ENCODE measurements at places on chromosomes 7 and 10.

- DNase-seq: no peak
Measured at GRCh38 chr10:117967149-117967650, 79.5 kb downstream of the RAB11FIP2 start.

DNA sequence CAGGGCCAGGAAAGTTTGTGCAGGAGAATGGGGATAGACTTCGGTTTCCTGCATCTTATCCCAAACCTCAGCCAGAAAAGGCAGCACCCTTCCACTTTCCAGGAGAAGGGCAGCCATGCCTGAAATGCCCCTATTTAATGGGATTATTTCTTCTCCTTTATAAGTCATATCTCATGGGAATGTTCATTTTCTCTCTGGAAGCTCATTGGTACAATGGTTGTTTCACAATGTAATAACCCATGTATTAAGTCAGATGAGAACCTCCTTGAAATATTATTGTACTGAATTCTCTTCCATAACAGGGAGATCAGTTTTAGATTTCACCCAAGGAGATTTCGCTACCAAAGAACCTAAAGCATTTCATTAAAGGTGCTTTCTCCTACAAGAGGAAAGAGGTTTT is 457.5 kb downstream of the KCNMA1 start:
- no peak for DNase-seq

DNA sequence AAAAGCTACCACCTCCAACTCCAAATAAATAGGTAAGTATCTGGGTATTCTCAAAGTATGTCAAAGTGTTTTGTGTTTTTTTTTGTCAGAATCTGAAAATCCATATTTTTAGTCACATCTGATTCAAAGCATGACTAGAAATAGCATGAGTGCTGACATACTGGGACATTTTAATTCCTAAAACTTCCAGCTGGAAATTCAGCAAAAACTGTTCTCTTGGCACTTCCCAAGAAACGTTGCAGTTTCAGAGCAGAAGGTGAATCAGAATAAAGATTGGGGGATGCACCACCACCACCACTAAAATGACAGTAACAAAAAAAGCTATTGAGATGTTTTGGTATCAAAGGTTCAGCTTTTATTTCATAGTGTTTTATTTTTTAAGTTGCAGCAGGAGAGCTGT is 724.6 kb upstream of the CELF2 start:
- no peak for DNase-seq

GRCh38 chr7:47428768-47429472 is 153.0 kb downstream of the TNS3 start:
- no peak for DNase-seq

GRCh38 chr7:107291434-107291833 is 122.6 kb downstream of the HBP1 start:
- no peak for DNase-seq

DNA sequence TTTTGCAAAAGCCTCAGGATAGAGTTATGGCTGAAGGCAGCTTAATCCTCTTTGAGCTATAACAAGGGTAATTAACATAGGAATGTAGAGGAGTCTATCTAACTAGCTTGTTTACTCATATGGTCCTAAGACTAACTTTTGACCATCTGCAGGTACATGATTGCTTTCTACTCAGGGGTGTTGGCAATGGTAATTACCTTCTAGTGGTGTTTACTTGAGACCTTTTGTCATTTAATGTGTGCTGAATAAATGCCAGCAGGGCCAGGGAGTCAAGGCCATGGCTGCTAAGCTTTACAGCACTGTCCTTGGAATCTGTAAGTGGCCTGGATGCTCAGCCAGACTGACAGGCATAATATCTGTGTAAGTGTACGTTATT is 1325.0 kb downstream of the XPNPEP1 start:
- DNase-seq: no peak

DNA sequence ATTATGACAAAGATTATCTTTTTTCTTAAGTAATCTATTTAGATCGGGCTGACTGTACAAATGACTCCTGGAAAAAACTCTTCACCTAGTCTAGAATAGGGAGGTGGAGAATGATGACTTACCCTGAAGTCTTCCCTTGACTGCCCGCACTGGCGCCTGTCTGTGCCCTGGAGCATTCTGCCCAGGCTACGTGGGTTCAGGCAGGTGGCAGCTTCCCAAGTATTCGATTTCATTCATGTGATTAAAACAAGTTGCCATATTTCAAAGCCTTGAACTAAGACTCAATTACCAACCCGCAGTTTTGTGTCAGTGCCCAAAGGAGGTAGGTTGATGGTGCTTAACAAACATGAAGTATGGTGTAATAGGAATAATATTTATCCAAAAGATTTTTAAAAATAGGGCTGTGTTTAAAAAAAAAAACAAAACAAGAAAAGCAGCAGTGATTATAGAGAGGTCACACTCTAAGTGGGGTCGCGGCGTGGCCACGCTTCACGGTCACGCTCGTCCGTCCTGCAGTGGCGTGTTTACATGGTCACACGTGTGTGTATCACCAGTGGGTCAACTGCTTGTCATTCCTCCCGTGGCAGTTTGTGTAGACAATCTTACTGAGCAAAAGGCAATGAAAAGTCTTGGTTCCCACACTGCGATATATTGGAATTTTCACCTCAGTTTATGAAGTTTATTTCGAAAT is 10.8 kb downstream of the INSIG1 start:
- DNase-seq: no peak

DNA sequence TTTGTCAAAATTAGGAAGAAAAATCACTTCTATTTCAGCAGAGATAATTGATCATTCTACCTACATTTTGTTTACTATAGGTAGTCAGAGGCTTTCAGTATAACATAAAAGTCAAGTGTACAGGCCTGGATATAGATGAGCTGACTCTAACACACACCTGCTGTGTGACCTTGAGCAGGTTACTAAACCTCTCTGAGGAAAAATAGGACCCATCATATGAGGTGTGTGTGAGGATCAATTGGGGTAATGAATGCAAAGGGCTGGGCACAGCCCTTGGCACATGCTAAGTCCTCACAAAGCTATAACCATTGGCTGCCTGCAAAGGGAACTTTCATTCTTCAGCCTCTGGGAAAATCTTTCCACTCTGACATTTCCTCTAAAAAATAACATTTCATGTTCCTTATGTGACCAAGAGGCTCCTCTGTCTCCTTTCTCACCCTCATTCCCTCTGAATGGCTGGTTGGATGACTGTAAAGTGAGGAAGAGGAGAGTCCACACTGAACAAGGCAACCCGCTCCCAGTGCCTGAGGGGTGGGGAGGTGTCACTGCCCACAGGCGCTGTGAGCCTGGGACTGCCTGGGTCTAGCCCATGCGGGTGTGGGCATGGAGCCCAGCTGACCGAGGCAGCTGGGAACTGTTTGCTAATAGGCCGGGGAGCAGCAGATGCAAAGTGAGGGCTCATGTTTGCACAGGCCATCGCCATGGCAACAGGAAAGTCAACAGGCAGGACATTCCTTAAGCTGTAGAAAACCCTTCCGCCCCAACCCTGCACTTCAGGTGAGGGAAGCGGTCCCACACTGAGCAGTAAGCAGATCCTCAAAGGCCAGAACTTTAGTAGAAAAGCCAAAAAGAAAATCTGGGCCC is 36.8 kb downstream of the MYOF start:
- no peak for DNase-seq

GRCh38 chr7:91165006-91165845 is 99.0 kb upstream of the FZD1 start:
- DNase-seq: no peak

DNA sequence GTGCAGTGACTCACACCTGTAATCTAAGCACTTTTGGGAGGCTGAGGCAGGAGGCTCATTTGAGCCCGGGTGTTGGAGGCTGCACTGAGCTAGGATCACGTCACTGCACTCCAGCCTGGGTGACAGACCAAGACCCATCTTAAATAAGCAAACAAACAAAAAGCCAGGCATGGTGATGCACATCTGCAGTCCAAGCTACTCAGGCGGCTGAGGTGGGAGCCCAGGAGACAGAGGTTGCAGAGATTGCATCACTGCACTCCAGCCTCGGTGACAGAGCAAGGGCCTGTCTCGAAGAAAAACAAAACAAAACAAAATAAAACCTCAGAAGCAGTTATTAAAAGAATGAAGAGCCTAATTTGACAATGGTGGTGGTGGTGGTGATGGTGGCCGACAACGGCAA is 132.5 kb downstream of the PARD3 start:
- DNase-seq: no peak

DNA sequence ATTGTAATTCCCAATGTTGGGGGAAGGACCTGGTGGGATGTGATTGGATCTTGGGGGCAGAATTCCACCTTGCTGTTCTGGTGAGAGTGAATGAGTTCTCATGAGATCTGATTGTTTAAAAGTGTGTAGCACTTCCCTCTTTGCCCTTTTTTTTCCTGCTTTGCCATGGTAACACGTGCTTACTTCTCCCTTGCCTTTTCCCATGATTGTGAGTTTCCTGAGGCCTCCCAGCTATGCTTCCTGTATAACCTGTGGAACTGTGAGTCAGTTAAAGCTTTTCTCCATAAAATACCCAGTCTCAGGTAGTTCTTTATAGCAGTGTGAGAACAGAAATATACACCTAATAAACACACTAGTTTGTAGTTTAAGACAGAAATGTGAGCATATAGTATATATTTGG is 166.8 kb upstream of the MAGI2 start:
- no peak for DNase-seq

GRCh38 chr7:79789584-79790345 is 336.3 kb upstream of the MAGI2 start:
- no peak for DNase-seq

- DNase-seq: peak; percentile 32
Measured at GRCh38 chr7:6106140-6106904, 75.1 kb downstream of the ANKRD61 start.

GRCh38 chr7:135343361-135343760 is 109.7 kb downstream of the STRA8 start:
- no peak for DNase-seq

DNA sequence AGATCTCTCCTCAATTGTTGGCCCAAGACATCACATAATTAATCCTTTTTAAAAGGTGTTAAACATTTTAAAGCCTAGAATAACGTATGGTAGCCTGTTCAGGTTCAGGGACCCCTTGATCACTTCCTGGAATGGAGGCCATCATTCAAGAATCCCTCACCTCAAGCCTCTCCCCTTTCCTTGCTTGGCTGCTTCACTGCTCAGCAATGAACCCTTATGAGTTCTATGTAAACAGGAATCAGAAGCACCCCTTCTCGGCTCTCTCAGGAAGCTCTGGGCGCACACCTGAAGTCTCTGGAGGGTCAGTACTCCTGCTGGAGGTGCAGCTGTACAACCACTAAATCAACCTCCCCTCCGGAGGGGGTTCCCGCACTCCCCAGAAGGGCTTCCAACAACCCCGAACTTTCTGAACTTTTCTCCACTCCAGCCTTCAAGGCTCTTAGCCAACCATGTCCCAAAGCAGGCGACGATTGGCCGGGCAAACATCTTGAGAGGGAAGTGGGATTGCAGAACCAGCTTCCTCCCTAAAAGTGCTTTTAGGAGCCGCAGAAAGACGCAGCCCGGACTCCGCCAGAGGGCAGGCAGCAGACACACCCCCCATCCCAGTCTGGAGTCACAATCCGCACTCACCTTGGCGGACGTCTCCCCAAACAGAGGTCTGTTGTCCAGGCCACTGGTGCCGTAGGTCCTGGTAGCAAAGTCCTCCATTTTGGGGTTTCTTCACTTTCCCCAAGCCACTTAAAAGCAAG is 562 bp downstream of the TMEM243 start:
- peak; percentile 39 for DNase-seq

DNA sequence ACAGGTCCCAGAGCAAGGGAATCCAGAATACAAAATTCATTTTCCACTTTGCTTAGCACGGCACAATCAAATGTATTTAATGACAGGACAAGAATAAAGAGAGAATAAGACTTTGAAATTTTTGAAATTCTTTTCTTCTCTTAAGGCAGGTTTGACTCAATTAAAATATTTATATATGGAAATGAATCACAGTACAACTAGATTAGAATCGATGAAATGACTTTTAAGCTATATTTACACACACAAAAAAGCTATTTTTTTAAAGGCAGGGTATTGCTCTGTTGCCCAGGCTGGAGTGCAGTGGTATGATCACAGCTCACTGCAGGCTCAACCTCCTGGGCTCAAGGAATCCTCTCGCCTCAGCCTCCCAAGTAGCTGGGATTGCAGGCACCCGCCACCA is 265.4 kb upstream of the SLC26A5 start:
- no peak for DNase-seq

- DNase-seq: no peak
Measured at GRCh38 chr10:62302760-62303159, 34.1 kb upstream of the RTKN2 start.

DNA sequence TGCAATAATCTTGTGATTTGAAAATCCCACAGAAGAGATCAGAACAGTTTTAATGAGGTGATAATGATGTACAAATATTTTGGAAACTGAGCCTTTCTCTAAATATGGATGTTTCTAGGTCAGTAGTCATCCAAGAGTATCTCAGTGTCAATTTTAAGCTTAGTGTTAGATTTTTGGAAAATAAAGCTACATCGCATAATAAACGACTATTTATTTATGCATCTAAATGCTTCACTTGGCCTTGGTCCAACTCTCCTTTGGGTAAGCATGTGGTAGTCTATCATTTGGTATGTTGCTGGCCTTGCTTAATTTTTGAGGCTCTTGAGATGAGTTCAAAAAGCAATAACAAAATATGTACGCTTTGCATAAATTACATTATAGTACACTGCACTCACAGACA is 5.4 kb upstream of the PPP1R9A start:
- DNase-seq: no peak

DNA sequence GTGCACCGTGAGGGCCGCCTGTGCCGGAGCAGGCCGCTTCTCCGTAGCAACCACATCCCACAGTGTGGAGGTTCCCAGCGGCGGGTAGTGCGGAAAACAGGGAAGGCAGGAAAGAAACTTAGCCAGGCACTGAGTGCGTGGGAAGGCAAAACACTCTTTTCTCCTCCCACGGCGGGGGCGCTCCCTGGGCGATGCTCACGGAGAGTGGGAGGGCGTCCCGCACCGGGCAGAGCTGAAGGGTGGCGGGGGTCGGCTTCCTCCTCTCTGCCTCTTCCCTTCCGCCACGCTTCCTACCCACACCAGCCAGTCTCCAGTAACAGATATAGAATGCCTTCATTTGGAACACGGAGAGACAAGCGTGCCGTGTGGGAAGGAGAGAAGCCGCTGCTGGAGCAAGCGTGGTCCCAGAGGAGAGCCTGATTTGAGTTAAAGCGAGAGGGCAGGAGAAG is 252.5 kb downstream of the PAXIP1 start:
- DNase-seq: no peak

- DNase-seq: no peak
Measured at GRCh38 chr7:99594948-99595745, 2.9 kb upstream of the TMEM225B start.
